ENCODE measurements at places on chromosomes 11 and 22.

GRCh38 chr11:12137005-12137690, 26.8 kb downstream of the MICAL2 start:
- no peaks in the 10 kb centered on the region for H3K27me3 ChIP-seq
- DNase-seq: no peak
- peaks cover 33% of the 10 kb centered on the region for H3K4me1 ChIP-seq
- H3K36me3 ChIP-seq: peaks cover 15% of the 10 kb centered on the region
- no peak overlapping the region for H3K4me3 ChIP-seq

GRCh38 chr22:22026157-22026831, 43.7 kb upstream of the TOP3B start:
- H3K27ac ChIP-seq: no peak overlapping the region
- no peak for DNase-seq
- H3K4me3 ChIP-seq: no peak overlapping the region
- no peaks in the 10 kb centered on the region for H3K27me3 ChIP-seq

- H3K4me1 ChIP-seq: no peaks in the 10 kb centered on the region
- H3K27me3 ChIP-seq: no peaks in the 10 kb centered on the region
- H3K36me3 ChIP-seq: peaks cover 3% of the 10 kb centered on the region
- H3K4me3 ChIP-seq: no peak overlapping the region
These were observed 22.9 kb downstream of the FAM76B start for GRCh38 chr11:95766701-95767100.

DNA sequence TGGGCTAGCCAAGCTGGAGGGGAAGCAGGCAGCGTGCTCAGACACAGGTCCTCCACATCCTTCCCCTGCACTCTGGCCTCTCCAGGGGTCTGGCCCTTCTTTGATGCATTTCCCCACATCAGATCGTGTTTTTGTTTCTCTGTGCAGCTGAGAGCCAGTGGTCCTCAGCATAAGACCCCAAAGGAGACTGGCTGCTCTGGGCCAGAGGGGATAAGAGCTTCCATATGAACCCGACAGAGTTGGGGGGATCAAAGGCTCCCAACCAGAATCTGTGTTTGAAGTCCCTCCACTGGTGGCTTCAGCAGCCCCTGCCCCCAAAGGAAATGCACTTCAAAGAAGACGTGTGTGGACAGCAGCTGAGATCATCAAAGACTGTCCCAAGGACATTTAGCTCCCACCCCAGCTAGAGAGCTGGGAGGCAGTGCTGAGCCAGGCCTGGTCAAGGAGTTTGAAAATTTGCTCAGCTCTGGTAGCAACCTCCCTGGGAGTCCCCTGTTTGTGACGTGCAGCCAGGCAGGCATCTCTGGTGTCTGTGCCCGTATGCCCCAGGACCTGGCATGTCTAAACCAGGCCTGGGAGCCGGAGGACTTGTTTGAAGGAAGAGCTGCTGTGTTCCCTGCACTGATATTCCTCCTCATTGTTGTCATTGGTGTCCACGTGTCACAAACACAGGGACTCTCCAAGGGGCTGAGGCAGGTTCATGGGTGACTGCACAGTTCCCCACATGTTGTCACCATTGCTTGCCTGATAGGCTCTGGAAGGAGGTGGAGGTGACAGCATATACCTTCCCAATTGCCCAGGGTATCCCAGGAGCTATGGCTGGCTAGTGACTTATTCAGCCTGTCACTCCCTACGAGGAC, 99.0 kb downstream of the AMOTL1 start:
- no peaks in the 10 kb centered on the region for H3K4me1 ChIP-seq
- H3K36me3 ChIP-seq: no peaks in the 10 kb centered on the region
- H3K27ac ChIP-seq: no peak overlapping the region
- no peaks in the 10 kb centered on the region for H3K27me3 ChIP-seq

DNA sequence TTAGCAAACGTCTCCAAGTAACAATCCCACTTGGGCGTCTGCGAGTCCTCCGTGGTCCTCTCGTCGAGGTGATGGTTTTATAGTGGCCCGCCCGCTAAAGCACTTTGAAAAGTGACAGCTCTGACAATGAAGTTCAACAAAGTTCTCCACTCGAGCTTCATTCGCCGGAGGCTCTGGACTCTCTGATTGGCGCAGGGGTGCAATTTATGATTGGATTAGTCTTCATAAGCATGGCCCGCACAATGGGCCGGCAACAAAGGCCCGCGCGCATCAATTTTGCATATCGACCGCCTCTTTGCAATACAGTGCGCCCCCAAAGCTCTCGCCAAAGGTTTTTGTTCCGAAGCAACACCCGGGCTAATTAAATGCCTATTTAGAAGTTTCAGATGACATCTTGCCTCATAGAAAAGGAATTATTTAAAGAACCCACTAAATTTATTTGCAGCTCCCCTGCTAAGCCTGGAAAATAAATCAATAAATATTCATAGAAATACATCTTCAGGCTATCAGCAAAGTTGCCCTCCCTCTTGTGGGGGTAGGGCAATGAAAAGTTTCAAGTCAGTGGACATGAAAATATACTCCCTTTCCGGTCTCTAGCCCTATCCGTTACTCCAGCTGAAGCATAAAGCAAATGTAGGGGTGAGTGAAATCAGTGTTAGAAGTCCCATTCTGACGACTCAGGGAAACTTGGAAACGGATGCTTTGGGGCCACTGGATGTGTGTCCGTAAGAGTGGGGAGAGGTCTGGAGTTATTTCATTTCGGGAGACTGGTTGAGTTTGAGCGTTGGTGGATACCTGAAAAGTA, at the start of gene DBX1:
Gene DBX1 (minus strand): TSS at position 51 of the 805 bp plus-strand sequence. CDS start 151 bp downstream, outside the sequence.
- peaks cover 13% of the 10 kb centered on the region for H3K36me3 ChIP-seq
- H3K27me3 ChIP-seq: peaks cover 96% of the 10 kb centered on the region
- peaks cover 40% of the 10 kb centered on the region for H3K4me1 ChIP-seq
- no peak for DNase-seq

DNA sequence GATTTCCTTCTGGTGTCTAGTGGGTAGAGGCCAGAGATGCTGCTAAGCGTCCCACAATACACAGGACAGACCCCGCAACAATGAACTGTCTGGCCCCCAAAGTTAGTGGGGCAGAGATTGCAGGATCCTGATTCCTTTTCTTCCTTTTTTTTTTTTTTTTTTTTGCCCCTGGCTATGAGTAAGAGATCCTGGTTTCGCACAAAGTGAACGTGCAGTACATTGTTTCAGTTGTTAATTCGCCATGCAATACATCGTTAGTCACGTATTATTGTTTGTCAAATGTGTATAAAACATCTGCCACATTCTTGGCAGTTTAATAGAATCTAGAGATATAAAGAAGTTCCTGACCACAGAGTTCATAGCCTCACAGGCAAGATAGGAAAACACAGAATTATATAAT, 20.2 kb downstream of the ST3GAL4 start:
- no peaks in the 10 kb centered on the region for H3K36me3 ChIP-seq
- H3K27ac ChIP-seq: no peak overlapping the region
- H3K4me3 ChIP-seq: no peak overlapping the region

- no peak overlapping the region for H3K4me3 ChIP-seq
- peaks cover 3% of the 10 kb centered on the region for H3K4me1 ChIP-seq
- peaks cover 16% of the 10 kb centered on the region for H3K27me3 ChIP-seq
- no peak for DNase-seq
These were observed 14.6 kb downstream of the CELSR1 start for GRCh38 chr22:46522797-46523196.

DNA sequence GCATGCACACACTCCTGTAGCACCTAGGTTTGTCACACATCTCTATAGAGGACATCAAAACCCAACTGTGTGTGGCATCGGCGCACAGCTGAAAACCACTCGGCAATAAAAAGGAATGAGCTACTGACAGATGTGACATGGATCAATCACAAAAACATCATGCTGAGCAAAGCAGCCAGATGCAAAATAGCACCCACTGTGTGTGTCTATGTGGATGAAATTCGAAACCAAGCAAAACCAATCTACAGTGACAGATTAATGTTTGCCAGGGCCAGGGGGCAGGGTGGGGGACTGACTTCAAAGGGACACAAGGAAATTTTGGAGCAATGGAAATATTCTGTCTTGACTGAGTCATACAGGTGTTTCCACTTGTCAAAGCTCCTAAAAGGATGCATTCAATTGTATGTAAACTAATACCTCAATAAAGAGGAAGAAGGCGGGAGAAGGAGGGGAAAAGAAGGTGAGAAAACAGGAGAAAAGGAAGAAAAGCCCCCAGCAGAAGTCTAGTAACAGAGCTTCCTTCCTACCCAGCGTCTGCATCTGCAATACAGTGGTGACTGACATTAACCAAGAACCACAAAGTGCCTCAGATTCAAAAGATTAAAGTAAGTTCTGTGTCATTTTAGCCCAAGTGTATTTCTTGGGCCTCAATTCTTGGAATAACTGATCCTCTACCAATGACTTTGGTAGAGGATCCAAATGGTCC, 49.8 kb downstream of the PACSIN2 start:
- H3K36me3 ChIP-seq: peaks cover 22% of the 10 kb centered on the region
- H3K27ac ChIP-seq: peak overlapping the region; percentile 90
- H3K27me3 ChIP-seq: no peaks in the 10 kb centered on the region
- peak; percentile 63 for DNase-seq
- H3K4me1 ChIP-seq: peaks cover 71% of the 10 kb centered on the region

- no peak for DNase-seq
- no peaks in the 10 kb centered on the region for H3K4me1 ChIP-seq
- no peaks in the 10 kb centered on the region for H3K27me3 ChIP-seq
- H3K27ac ChIP-seq: no peak overlapping the region
These were observed 14.6 kb downstream of the MRGPRF start for GRCh38 chr11:68998390-68998911.

DNA sequence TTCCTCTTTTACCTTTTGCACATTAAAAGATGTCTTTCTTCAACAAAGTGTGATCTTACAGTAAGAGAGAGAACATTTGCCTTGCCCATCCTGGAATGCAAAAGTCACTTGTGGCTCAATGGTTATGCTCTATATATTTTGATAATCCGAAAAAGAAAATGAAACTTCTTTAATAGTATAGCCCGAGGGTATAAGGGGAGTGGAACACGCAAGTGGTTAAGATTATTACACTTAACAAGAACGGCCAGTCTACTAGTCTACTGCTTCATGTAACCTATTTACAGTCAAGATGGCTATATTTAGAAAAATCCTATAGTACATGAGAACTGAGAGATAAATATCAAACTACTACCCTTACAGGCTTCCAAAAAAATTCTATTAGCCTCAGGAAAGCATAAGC, 86.1 kb downstream of the CADM1 start:
- no peaks in the 10 kb centered on the region for H3K4me1 ChIP-seq
- DNase-seq: no peak
- no peak overlapping the region for H3K4me3 ChIP-seq

DNA sequence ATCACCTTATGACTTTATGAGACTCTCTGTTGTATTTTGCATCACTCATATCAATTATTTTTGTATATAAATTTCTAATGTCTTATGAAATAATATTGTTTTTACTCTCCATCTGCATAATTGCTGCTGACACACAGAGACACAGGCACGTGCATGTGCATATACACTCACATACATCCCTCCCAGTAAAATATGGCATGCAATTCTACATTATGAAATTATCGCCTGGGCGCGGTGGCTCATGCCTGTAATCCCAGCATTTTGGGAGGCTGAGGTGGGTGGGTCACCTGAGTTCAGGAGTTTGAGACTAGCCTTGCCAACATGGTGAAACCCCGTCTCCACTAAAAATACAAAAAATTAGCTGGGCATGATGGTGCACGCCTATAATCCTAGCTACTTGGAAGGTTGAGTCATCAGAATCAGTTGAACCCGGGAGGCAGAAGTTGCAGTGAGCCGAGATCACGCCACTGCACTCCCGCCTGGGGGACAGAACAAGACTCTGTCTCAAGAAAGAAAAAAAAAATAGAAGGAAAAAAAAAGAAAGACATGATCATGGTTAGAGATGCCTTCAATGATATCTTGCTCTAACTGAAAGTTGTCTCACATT, 96.7 kb upstream of the LUZP2 start:
- H3K27me3 ChIP-seq: no peaks in the 10 kb centered on the region
- no peak overlapping the region for H3K4me3 ChIP-seq

DNA sequence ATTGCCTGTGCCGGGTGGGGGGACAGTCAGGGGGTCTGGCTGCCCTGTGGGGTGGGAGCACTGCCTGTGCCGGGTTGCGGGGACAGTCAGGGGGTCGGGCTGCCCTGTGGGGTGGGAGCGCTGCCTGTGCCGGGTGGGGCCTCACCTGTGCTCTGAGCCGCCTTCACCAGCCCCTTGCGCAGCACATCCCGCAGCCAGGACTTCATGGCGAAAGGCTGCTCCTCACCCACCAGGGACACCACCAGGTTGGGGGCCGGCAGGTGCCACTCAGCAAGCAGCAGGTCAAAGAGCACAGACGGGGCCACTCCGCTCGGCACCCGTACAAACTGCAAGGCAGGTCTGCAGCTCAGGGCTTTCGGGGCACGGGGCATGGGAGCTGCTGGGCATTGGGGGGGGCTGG, 21.4 kb downstream of the TSSC4 start:
- no peak overlapping the region for H3K27ac ChIP-seq
- H3K4me1 ChIP-seq: peaks cover 1% of the 10 kb centered on the region
- DNase-seq: no peak
- H3K4me3 ChIP-seq: no peak overlapping the region
- no peaks in the 10 kb centered on the region for H3K36me3 ChIP-seq
- peaks cover 3% of the 10 kb centered on the region for H3K27me3 ChIP-seq

- H3K4me3 ChIP-seq: no peak overlapping the region
- peaks cover 22% of the 10 kb centered on the region for H3K4me1 ChIP-seq
- H3K36me3 ChIP-seq: no peaks in the 10 kb centered on the region
- no peaks in the 10 kb centered on the region for H3K27me3 ChIP-seq
These were observed 54.6 kb downstream of the C11orf58 start for GRCh38 chr11:16793009-16793408.

- no peak overlapping the region for H3K27ac ChIP-seq
- no peaks in the 10 kb centered on the region for H3K27me3 ChIP-seq
- H3K4me1 ChIP-seq: no peaks in the 10 kb centered on the region
- no peaks in the 10 kb centered on the region for H3K36me3 ChIP-seq
- no peak for DNase-seq
These were observed 22.5 kb downstream of the TECTA start for GRCh38 chr11:121123496-121124069.

DNA sequence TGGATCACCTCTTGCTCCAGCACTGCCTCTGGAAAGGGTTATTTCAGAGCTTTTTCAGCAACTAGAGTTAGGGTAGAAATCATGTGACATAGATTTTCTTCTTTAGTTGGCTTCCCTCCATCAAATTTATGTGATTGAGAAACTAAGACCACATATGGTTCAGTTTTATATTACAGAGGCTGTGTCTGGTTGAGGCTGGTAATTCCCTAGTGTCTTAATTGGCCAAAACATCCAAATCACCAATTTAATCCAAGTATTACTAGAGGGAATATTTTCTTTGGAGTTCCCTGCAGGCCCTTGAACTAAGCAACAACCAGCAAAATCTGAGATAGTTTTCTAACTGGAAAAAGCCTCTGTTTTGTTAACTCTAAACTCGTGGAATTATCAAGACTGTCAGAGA, 136.3 kb downstream of the ARHGAP42 start:
- H3K36me3 ChIP-seq: no peaks in the 10 kb centered on the region
- no peak overlapping the region for H3K4me3 ChIP-seq
- no peaks in the 10 kb centered on the region for H3K4me1 ChIP-seq
- H3K27ac ChIP-seq: no peak overlapping the region
- no peak for DNase-seq
- H3K27me3 ChIP-seq: no peaks in the 10 kb centered on the region

GRCh38 chr11:3840004-3840869, 522 bp downstream of the RHOG start:
- H3K27ac ChIP-seq: peak overlapping the region; percentile 81
- H3K36me3 ChIP-seq: peaks cover 38% of the 10 kb centered on the region
- peak overlapping the region; percentile 90 for H3K4me3 ChIP-seq
- H3K4me1 ChIP-seq: peaks cover 57% of the 10 kb centered on the region

Data from activated naive CD8-positive, alpha-beta T cell treated with anti-CD3 and anti-CD28 coated beads for 36 hours (primary cell).